Midbrain (tissue), 1 donor: ENCODE measurements at places on chromosomes 2 and 18.

DNA sequence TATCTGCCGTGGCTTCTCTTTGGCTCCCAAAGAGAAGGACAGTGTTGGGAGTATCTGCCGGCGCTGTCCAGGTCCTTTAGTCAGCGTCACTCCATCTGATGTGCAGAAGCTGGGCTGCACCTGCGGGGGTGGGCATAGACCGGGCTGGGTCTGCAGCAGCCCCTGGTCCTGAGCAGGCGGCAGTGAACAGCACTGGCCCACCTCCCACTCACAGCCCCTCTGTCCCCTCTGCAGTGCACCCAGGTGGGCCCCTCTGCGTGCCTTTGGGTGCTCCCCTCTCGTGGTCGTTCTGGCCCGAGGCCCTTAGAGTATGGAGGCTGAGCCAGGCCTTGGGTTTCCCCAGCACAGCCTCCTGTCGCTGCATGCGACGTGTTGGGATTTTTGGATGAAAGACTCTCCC is 95.7 kb downstream of the USP40 start:
- DNase-seq, result no peak

GRCh38 chr2:234595829-234596228 is 98.9 kb upstream of the ARL4C start:
- DNase-seq, result no peak

DNA sequence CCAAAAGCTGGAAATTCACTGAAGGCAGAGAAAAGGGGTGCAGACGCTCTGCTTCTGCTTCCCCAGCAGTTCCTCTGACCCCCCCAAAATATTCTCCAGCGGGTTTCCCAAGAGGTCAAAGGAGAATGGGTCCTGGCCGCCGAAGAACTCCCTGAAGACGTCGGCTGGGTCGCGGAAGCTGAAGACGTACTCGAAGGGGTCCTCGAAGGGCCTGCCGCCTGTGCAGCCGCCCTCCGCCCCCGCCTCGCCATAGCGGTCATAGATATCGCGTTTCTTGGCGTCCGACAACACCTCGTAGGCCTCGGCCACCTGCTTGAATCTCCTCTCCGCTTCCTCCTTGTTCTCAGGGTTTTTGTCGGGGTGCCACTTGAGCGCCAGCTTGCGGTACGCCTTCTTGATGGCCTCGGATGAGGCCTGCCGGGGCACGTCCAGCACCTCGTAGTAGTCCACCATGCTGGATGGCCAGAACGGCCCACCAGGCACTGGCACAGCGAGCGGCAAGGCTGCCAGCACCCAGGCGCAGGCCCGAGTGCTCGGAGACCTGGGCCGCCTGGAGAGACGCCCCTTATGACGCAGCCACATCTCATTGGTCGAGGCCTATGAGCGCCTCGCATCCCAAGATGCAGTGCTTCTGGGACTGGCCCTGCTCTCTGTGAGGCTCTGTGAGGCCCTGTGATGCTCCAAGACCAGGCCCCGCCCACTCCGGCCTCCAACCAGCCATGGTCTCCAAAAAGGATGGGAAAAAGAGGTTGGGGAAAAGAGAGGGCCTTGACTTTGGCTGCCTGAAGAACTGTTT is 14.8 kb downstream of the UGT1A3 start:
- no peak for DNase-seq

GRCh38 chr18:13003466-13003896 is 12.3 kb downstream of the CEP192 start:
- no peak for DNase-seq

- DNase-seq, result no peak
Observed at GRCh38 chr18:4308576-4308975, 146.5 kb downstream of the DLGAP1 start.

DNA sequence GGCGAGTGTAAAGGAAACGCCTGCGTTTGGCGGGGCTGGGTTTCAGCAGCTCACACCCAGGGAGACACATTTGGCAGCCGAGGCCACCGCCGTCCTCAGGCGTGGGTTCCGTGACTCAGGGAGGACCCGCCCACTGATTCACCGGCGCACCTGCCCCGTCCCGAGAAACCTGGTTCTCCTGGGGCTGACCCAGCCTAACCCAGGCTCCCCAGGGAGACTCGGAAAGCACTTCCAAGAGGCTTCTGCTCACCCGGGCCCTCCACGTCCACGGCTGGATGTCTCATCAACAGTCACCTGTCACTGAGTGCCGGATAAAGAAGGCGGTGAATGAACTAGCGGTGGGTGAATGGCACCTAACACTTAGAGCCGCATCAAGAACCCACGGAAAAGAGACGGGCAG is 126.4 kb upstream of the CTDP1 start:
- no peak for DNase-seq

- DNase-seq, result no peak
Observed at GRCh38 chr2:107776362-107776761, 50.3 kb upstream of the RGPD4 start.

GRCh38 chr2:191032588-191033429 is 18.8 kb upstream of the STAT1 start:
- no peak for DNase-seq
